ENCODE measurements at places on chromosomes 11 and 22. TPM values are rescaled to one million over a fixed set of nuclear protein-coding genes. Genes with fewer than 3 reads are reported as not detected.

The CSNK2A3 gene
- 1.2 TPM for total RNA-seq

The FOSL1 gene
- total RNA-seq, result 2.0 TPM

The GUCY1A2 gene
- total RNA-seq, result not detected

The PRR33 gene
- total RNA-seq, result 0.05 TPM

The OR51I1 gene
- not detected for total RNA-seq

The TMEM45B gene
- total RNA-seq, result 3.5 TPM

The SLC37A2 gene
- total RNA-seq, result 0.50 TPM

The OR5AP2 gene
- total RNA-seq, result not detected
